ENCODE measurements at places on chromosomes 1 and 21.

DNA sequence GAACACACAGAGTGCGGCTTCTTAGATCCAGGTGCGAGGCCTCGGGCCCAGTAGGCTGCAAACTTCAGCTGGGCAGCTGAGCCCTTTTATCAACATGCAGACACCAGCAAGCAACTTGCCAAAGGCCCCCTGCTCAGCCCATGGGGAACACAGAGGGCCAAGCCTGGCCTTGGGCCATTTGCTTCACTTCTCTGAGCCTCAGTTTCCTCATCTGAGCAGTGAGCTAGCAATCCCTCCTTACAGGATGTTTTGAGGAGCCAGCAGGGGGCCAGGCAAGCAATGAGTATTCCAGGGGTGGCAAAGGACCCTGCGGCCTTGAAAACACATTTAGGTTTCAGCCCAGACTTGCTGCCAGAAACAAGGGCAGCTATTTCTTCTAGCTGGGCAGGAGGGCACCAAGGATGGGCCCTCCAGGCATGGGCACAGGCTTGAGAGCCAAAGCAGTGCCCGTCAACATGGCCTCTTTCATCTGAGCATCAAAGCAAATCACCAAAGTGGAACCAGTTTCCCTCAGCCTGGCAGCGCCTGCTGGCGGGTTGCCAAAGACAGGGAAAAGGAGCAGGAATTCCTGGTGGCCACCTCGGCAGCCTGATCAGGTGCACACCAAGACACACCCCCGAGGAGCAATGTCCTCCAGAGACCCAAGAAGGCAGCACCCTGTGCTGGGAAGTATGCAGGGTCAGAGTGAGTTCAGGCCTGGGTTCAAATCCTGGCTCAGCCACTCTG lies 1.4 kb downstream of the MATN1 start:
- no peak for DNase-seq

DNA sequence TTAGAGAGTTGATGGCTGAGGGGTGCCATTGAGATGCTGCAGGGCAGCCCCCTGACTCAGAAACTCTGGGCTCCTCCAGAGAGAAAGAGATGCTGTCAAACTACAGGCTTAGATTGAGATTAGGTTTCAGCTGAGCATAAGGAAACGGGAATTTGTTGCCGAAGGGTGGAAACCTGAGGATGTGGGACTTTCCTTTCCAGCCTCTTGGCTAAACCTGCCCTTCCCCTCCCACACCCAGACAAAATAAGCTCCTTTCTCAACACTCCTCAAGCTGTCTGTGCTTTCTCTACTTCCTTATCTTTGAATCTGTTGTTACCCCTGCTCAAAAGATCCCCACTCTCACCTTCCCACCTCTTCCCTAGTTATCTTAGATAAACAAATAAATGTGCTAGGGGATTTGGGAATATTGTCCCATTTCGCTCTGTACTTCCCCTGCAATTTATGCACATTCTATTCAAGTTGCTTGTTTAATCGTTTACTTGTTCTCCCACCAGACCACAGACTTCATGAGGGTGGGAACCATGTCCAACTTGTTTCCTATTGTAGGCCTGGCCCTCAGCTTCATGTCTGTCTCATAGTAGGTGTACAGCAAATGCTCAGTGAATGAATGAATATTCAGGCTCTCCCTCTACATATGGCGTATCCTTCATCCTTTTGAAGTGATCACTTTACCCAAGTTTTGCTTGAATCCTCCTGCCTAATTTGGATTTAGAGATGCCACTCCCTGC lies 30.6 kb upstream of the MARK1 start:
- no peak for DNase-seq

DNA sequence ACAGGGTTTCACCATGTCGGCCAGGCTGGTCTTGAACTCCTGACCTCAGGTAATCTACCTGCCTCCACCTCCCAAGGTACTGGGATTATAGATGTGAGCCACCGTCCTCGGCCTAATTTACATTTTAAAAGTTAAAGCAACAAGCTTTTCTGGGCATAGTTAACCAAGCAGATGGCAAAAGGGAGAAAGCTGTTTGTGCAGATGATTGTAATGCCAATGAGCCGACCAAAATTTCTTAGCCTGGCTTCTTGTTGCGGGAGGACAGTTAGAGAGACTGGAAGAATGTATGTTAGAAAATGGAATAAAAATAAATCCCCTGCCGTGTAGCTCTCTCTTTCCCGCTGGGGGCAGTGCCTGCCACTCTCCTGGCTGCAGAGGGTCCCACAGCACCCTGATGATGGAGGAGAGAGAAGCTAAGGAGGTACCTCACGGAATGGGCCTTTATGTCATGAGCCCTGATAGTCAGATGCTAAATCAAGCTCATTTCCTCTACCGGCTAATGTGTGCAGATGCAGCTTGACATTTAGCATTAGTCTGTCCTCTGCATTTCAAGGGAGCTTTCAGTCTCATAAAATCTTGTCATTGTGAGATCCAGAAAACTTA lies 87.2 kb downstream of the HHAT start:
- DNase-seq, result no peak

- DNase-seq, result no peak
Measured at GRCh38 chr1:199319341-199319740, 680.5 kb downstream of the PTPRC start.

- DNase-seq, result no peak
Measured at GRCh38 chr1:33364565-33364918, 43.6 kb upstream of the A3GALT2 start.

DNA sequence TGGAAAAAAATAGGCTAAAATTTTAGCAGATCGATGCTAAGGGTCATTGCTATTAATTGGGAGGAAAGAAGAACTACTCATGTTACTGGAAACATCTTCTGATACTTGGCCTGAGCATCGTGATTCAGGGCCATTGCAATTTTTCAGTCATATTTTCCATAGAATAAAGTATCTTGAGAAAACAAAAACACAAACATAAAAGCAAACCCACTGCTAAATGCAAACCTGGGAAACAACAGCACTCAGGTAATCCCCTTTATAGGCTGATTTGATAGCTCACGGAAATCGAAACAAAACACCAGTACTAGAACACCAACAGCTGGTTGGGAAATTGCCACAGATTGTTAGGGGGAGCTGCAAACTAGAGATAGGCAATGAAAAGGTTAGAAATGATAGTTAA lies 172.9 kb upstream of the ESRRG start:
- DNase-seq, result no peak

GRCh38 chr1:27113861-27114260 lies 41.1 kb downstream of the SLC9A1 start:
- DNase-seq, result no peak

DNA sequence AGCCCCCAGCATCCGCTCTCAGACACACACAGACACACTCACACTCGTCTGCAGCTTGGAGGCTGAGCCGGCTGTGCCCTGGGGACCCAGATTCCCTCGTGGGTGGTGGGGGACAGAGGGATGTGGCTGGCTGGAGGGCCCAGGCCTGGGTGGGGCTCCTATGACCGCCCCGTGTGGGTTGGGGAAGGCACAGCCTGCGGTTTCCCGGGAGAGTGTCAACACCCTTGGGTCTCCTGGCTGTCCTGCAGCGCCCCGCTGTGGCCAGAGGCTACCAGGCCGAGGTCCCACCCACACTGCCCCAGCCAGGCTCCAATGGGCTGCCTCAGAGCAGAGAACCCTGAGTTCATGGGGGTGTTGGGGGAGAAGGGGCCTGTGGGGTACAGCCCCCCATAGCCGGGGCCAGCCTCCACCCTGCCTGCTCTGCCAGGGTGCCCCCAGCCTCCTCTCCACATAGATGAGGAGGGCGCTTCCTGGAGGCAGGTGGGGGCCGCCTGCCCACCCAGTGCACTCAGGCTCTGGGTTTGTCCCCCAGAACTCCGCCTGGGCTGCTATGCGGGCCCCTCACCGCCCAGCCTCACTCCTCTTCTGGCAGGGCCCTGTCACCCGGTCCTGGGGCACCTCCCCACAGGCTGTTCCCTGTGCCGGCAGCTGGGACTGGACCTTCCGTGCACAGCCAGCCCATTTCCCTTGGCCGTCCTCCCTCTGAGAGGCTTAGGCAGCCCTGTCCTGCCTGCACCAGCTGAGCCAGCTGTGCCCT lies at the start of gene TTC34:
TTC34 (minus strand) TSS at position 159 of the 757 bp plus-strand sequence. CDS start 866 bp downstream, outside the sequence.
- DNase-seq, result no peak

GRCh38 chr1:77197351-77197750 lies 21.9 kb downstream of the PIGK start:
- no peak for DNase-seq

- no peak for DNase-seq
Measured at GRCh38 chr1:40245686-40246085, 2.1 kb upstream of the TMCO2 start.

GRCh38 chr1:182630586-182630985 lies 26.4 kb upstream of the RGS16 start:
- no peak for DNase-seq

DNA sequence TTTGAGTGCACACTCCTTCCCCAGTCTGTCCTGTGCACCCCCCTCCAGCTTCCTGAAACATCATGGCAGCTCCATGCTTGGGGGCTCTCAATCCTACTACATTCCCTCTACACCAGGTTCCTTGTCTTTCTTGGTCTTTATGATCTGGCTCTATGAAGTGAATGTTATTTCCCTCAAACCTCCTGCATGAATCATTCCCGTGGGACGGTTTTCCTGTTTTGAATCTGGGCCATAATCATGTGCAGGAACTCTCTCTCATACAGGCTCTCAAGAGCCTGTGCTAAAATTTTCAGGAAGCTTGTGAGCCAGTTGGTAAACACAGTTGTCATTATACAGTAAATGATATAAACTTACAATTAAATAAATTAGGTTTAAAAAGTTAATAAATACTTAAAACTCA lies 89.8 kb upstream of the KCNE2 start:
- DNase-seq, result no peak

DNA sequence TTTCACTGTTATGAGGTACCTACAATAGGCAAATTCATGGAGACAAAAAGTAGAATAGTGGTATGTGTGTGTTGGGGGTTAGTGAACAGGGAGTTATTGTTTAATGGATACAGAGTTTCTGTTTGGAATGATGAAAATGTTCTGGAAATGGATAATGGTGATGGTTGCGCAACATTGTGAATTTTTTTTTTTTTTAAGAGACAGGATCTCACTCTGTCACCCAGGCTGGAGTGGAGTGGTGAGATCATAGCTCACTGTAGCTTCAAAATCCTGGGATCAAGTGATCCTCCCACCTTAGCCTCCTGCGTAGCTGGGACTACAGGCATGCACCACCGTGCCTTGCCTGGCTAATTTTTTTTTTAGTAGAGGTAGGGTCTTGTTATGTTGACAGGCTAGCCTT lies 34.5 kb upstream of the TRABD2B start:
- no peak for DNase-seq

DNA sequence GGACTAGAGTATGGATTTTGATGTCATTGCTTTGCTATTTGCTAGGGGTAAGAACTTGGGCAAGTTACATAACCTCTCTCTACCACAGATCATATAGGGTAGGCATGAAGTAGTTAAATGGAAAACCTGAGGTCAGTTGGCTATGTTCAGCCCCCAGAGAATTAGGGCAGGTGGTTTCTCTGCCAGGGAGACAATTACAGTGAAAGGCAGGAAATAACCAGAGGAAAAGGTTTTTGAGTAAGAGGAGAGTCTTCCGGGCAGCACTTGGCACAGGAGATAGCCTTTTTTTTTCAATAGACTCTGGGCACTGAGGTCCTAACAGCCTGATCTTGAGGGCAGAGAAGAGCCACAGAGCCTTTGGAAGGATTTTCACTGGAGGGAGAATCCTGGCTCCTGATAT lies 16.7 kb upstream of the SERBP1 start:
- no peak for DNase-seq

DNA sequence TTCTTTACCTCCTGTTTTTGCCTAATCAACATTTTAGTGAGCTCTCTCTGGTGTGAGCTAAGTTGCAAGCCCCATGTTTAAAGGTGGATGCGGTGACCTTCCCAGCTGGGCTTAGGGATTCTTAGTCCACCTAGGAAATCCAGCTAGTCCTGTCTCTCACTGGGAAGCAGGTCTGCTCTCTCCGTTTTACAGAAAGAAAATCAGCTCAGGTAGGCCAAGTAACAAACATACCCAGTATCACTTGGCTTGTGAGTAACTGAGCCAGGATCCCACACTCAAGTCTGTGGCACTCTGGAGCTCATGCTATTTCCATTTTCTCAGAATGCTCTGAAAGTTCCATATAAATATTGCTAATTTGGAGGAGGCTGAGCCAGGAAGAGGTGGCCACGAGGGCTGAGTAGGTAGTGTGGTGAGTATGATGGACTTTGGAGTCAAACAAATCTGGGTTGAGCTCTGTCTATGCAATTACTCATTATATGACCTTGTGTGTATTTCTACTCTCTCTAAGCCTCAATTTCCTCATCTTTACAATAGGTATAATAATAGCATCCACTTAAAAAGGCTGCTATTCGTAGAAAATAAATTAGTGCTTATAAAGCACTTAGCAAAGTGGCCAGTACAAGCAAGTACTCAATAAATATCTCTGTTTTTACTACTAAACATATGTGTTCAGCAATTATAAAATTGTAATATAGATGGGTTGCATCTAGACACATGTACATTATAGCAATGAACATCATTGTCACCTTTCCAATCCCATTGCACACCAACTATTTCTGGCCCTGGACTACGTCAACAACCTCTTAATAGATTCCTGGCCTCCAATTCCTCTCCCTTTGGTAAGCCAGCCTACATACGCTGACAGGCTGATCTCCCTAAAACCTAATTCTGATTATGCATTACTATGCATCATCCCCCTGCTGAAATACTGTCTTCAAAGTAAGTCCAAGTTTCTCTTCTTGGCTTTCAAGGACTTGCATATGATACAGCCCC lies 32.7 kb upstream of the DHCR24 start:
- DNase-seq, result no peak

- DNase-seq, result no peak
Measured at GRCh38 chr1:222019029-222019428, 277.1 kb upstream of the DUSP10 start.

DNA sequence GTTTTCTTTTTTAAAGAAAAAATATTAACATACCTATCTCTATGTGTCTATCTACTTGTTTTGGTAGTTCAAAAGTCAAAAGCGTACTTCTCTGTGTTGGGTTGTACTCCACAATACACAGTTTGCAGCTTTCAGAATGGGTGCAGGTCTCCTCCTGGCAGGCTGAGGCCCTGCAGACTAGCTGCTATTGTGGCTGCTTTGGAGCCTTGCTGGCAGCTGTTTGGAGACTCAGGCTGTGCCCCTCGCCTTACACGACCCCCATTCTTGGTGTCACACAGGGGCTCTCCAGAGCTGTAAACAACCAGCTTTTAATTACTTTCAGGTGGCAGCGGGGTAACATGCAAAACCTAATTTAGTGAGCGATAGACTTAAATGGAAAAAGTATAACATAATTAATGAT lies 160.4 kb downstream of the DSCAM start:
- DNase-seq, result no peak

DNA sequence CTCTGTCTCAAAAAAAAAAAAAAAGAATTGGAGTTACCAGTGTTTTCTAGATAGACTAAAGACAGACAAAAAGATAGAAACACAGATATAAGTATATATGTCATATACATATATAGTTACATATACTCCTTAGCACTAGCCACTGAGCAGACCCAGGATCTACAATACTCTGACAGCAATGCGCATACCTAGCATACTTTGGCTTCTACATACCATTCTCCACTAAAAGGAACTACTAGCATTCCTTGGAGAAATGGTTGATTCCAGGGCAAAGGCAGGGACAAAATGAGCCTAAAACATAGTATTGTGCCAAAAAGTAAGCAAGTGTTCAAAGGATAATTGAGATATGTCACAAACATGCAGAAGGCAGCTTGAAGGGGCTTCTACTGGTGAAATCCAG lies 22.7 kb downstream of the SYNJ1 start:
- no peak for DNase-seq

GRCh38 chr1:54421101-54421504 lies 14.9 kb upstream of the SSBP3 start:
- DNase-seq, result no peak
